ENCODE measurements at places on chromosomes 2 and 18.

GRCh38 chr2:55120634-55121359 lies 70.5 kb upstream of the RTN4 start:
- DNase-seq, result no peak

- no peak for DNase-seq
Observed at GRCh38 chr2:209459359-209459758, 35.5 kb downstream of the MAP2 start.

DNA sequence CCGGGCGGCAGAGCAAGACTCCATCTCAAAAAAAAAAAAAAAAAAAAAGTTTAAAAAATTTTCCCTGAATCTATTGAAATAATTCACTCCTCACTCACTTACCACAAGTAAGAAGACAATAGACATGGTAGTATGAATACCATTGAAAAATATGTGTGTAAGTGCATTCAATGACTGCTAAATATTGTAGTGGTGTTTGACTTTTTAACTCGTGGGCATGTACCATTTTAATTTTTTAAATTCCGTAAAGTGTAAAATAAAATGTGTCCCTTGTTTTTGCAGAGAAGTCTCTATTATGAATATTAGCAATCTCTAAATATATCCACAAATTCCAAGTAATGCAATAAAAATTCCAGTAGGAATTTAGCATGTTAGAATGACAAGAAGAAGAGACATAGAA lies 134.1 kb downstream of the COPS8 start:
- DNase-seq, result no peak

DNA sequence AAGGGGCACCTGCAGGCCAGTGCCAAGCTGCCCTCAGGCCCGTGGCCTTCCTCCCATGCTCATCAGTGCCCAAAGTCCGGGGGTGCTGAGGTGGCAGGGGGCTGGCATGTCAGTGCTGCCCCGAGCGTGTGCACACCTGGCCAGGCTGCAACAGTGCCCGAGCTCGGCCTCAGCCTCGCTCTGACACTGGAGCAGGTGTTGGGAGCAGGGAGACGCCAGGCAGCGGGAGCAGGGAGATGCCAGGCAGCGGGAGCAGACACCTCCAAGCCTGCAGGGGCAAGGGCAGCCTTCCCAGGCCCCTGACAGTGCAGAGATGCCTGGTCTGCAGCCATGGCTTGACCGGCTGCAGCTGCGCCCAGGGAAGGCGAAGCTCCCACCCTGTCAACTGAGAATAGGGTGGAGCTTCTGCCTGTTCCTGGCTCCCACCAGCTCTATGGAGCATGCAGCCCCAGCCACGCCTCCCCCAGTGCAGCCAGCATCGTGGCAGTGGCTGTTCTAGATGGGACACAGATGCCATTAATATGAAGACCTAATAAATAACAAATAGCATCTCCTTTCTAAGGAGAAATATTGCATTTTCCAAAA lies 82.4 kb downstream of the DTNB start:
- DNase-seq, result no peak

GRCh38 chr2:26189123-26189522 lies 16.2 kb downstream of the GAREM2 start:
- DNase-seq, result no peak

GRCh38 chr2:29526587-29527586 lies 394.5 kb downstream of the ALK start:
- no peak for DNase-seq

- no peak for DNase-seq
Observed at GRCh38 chr2:173472112-173472511, 117.4 kb downstream of the CDCA7 start.

- DNase-seq, result no peak
Observed at GRCh38 chr2:42092084-42092996, 44.5 kb downstream of the PKDCC start.
